Amniotic stem cell (primary cell): ENCODE measurements at places on chromosomes 6 and 20.

DNA sequence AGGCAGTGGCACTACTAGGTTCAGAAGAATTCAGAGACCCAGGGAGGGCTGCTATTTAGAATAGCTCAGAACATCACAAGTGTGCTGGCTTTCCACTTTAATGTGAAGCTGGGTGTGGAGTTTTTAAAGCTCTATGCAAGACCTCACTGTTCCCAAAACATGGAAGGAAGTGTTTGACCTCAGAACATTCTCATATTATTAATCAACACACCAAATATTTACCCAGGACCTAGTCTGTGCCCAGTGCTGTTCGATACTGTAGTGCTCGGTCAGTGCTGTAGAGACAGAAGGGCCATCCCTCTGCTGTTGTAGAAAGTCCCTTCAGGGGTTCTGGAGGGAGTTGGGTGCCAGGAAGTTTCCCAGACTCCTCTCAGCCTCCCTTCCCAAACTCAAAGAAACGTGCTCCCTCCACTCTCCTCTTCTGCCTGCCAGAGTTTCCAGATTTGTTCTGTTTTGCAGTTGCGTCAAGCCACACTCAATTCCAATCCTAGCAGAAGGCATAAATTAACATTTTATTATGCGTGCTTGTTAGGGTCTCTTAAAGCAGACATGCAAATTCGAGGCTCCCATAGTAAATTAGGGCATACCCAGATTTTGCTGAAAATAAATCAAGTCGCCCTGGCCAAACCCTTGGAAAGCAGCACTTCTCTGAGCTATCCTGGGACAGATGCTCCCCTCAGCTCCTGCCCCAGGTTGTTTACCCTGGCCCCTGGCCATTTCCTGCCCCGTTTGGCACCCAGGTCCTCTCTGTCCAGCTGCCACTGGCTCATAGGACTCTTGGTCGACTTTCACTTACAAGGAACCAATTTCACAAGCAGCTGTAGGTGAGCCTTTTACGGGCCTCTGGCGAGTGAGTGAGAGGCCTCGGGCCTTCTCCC, 248.6 kb downstream of the HIVEP2 start:
- DNase-seq, result no peak

GRCh38 chr20:34475979-34476736, 40.1 kb upstream of the DYNLRB1 start:
- no peak for DNase-seq

- DNase-seq, result peak; percentile 40
These were observed 72.5 kb downstream of the ATP9A start for GRCh38 chr20:51695574-51696303.

- no peak for DNase-seq
These were observed 130.2 kb upstream of the SULF2 start for GRCh38 chr20:47915495-47915894.

GRCh38 chr6:95321126-95321525, 256.2 kb upstream of the MANEA start:
- no peak for DNase-seq

GRCh38 chr6:121436960-121437850, 1.8 kb downstream of the GJA1 start:
- DNase-seq, result peak; percentile 30

GRCh38 chr6:19632230-19632629, 204.9 kb upstream of the ID4 start:
- DNase-seq, result no peak
